ENCODE measurements at places on chromosomes 16 and 17.

DNA sequence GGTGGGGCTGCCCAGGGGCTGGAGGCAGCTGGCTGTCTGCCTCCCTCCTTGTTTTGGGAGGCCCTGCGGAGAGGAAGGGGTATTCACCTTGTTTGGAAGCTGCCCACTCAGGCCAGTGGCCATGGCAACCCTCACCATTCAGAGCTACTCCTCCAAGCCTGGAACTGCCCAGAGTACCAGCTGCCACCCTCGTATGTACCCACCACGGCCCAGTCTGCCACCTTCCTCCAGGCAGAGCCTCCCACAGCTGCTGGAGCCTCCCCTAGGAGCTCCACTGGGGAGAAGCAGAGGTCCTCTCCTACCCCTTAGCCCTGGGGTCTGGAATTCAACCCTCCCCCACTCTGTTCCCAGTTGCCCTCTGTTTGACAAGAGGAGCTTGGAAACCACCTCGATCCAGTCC is 90.7 kb downstream of the AXIN2 start:
- no peak for DNase-seq

DNA sequence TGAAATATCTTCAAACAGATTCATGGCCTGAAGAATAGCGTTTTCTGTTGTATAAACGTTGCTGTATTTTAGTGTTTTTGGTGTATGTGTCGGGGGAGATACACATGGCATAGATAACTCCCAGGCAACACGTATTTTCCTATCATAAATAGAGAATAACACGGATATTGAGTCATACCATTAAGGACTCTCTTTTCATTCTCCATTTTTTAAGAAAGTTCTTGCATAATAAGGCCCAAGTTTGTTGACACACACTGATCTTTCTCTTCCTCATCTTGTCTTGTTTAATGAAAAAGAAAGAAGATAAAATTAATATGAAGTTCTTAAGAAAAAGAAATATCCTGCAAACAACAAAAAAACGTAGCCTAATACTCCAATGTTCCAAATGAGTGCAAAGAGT is 13.4 kb downstream of the ABCA8 start:
- DNase-seq, result no peak

GRCh38 chr17:82930043-82930923 is 90.5 kb upstream of the ZNF750 start:
- no peak for DNase-seq

DNA sequence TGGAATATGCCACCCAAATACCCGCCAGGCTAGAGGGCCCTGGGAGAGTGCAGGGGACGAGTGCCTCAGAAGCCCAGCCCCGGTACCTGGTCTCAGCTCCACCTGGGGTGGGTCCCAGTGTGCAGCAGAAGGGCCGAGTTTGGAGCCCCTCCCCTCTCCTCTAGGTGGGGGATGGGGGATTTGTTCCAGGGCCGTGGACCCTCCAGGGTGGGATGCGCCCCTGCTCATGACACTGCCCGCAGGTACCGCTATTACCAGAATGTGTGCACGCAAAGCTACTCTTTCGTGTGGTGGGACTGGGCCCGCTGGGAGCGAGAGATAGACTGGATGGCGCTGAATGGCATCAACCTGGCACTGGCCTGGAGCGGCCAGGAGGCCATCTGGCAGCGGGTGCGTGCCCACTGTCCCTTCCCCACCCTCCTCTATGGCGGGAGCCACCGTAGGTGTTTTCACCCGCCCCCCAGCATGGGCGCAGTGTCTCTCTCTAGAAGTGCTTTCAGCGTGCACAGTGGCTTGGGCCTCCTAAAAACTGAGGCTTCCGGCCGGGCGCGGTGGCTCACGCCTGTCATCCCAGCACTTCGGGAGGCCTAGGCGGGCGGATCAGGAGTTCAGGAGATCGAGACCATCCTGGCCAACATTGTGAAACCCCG is 1.2 kb downstream of the NAGLU start:
- no peak for DNase-seq

DNA sequence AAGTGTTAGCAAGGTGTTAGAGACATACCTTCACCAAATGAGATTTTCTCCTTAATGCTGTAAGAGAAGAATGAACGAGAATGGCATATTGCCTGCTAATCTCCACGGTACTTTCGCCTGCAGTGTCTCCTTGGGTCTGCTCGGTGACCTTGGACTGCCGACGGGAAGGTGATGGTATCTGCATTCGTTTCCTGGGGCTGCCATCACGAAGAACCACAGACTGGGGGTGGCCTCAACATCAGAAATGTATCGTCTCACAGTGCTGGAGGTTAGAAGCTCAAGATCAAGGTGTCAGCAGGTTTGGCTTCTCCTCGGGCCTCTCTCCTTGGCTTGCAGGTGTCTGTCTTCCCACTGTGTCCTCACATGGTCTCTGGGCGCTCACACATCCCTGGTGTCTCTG is 86.3 kb upstream of the TNRC6C start:
- DNase-seq, result no peak

DNA sequence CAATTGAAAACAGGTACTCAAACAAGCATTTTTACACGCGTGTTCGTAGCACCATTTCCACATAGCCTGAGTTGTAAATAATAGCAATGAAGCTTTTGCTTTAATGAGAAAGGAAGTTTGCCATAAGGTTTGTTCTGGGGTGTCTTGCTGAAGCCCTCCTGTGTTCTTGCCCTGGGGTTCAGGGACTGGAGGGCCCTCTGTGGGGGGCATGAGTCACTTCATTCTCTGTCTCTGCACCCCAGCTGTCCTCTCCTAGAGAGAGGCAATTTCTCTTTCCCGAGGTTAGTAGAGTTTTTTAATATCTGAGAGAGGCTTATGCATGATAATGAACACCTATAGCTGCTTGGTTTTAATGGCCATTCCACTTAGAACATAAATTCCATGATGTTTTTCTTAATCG is 9.6 kb downstream of the AFMID start:
- DNase-seq, result no peak

DNA sequence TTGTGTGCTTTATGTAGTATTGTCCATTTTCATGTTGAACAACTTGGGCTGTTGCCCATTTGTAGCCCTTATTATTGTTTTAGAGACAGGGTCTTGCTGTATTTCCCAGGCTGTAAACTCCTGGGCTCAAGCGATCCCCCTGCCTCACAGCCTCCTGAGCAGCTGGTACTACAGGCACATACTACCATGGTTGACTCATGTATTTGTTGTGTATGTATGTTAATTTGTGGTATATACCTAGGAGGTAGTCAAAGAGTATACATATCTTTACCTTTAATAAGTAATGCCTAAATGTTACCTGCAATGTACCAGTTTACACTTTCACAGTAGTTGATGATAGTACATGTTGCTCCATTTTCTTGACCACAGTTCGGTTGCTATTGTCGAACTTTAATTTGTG is 18.1 kb downstream of the PPM1D start:
- no peak for DNase-seq

DNA sequence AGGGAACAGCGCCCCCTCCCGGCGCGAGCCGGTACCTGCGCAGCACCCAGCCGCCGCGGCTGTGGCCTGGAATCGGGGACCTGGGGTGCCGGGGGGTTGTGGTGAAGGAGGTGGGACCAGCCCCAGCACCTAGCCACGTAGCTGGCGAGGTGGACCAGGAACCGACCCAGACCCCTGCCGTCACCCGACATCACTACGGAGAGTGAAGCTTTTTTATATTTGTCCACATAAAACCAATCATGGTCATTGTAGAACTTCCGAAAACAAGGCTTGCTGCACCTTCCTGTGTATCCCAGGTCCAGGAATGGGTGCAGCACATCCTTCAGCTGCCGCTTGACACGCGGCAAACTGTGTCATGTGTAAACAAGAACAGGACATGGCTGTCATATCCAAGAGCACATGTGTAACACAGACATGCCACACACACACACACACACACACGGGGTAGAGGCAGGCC is 1.3 kb downstream of the HBQ1 start:
- no peak for DNase-seq

GRCh38 chr17:8326511-8327302 is 12.9 kb upstream of the ODF4 start:
- DNase-seq, result peak; percentile 49

DNA sequence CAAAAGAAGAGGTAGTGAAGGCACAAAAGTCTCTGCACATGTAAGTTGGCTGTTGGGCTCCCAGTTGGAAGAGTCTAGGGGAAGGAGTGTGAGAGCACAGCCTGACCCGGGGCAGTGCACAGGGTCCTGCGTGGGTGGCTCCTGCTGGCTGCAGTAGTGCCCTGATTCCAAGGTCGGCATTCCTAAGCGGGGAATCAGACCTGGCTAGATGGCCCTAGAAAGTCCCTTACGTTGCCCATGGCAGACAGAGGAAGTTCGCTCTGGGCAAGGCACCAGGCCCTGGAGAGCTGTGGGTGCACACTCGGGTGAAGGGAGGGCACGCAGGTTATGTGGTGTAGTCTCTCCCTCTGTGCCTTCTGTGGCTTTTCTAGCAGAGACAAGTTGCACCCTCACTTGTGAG is 22.8 kb upstream of the SLC5A11 start:
- no peak for DNase-seq

GRCh38 chr17:57110579-57111325 is 25.7 kb downstream of the AKAP1 start:
- peak; percentile 25 for DNase-seq

- no peak for DNase-seq
Observed at GRCh38 chr17:58028578-58028977, 21.5 kb upstream of the SRSF1 start.

- no peak for DNase-seq
Observed at GRCh38 chr16:78474762-78475161, 375.3 kb downstream of the WWOX start.

DNA sequence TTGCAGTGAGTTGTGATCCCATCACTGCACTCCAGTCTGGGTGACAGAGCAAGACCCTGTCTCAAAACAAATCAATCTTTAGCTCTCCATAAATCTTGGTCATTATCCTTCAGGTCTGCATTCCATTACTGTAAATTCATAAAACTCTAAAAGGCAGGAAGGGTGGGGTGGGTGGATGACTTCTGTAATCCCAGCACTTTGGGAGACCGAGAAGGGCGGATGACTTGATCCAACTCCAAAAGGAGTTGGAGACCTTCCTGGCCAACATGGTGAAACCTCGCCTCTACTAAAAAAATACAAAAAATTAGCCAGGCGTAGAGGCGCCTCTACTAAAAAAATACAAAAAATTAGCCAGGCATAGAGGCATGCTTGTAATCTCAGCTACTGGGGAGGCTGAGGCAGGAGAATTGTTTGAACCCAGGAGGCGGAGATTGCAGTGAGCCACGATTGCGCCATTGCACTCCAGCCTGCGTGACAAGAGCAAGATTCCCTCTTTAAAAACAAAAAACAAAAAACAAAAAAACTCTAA is 2.2 kb upstream of the UBE2Z start:
- DNase-seq, result no peak

- DNase-seq, result no peak
Observed at GRCh38 chr17:36928471-36929345, 8.6 kb upstream of the LHX1 start.

GRCh38 chr17:65548269-65548969 is 13.0 kb downstream of the AXIN2 start:
- DNase-seq, result no peak

GRCh38 chr17:37067555-37068111 is 118.9 kb downstream of the AATF start:
- DNase-seq, result no peak

GRCh38 chr16:56801762-56802161 is 63.2 kb upstream of the SLC12A3 start:
- DNase-seq, result no peak

GRCh38 chr17:80382446-80382845 is 32.5 kb upstream of the ENDOV start:
- no peak for DNase-seq

DNA sequence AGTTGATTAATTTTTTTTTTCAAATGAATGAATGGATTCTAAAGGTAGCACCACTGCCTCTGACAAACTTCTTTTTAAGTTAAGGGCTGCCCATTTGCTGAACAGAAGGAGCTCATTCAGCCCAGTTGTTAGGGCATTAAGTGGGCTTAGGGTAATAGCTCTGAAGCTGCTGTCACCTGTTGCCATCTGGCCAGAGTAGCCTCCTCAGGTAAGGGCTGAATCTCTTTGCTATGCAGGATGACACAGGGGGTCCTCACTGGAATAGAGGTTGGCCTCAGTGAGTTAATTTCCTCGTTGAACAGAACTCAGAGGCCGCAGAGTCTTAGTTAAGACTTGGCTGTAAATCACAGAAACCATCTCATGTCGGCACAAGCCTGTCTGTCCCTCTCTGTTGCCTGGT is 232.8 kb downstream of the CCDC182 start:
- DNase-seq, result no peak

GRCh38 chr16:89135166-89135565 is 36.4 kb upstream of the CDH15 start:
- DNase-seq, result no peak

GRCh38 chr17:7491583-7491982 is 7.4 kb downstream of the POLR2A start:
- DNase-seq, result no peak

DNA sequence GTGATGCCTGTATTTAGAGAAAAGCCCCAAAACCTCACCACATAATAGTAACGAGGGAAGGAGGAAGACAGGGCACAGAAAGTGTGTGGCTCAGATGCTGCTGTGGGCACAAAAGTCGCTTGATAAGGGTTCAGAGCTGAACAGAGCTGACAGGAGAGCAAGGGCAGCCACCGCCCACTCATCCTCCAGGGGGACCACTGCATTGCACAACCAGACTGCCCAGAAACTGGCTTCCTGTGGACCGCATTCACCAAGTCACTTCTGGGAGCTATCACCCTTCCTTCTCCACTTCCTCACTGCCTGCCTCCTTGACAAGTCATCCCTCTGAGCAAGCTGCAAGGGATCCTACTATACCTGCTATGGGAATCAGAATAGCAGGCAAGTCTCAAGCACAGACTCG is 512.4 kb upstream of the CDH11 start:
- peak; percentile 77 for DNase-seq

- DNase-seq, result no peak
Observed at GRCh38 chr17:13513039-13513405, 88.7 kb downstream of the HS3ST3A1 start.

- peak; percentile 89 for DNase-seq
Observed at GRCh38 chr17:65027305-65027704, 29.2 kb downstream of the GNA13 start.

DNA sequence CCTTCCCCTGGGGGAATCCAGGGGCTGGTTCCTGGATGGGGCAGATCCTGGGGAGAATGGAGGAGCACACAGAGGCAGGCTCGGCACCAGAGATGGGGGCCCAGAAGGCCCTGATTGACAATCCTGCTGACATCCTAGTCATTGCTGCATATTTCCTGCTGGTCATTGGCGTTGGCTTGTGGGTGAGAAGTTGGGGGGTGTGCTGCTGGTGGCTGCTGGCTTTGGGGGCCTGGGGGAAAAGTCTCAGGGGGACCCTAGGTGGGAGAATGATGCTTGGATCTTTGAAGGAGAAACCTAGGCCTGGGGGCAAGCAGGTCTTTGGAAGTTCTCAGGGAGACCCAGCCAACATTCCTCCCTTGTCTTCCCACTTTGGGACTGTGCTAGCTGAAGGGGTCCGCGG is at the start of gene SLC5A2:
SLC5A2 (plus strand) TSS at position 43 of the 400 bp plus-strand sequence; CDS start at position 57, 14 bp downstream.
- DNase-seq, result no peak

- DNase-seq, result no peak
Observed at GRCh38 chr17:20314834-20315233, 152.5 kb downstream of the LGALS9B start.

- peak; percentile 86 for DNase-seq
Observed at GRCh38 chr17:58487589-58488427, at the start of gene HSF5. TSS of gene HSF5 (minus strand) at chr17:58488408. CDS start at chr17:58488274, 134 bp downstream.

- DNase-seq, result no peak
Observed at GRCh38 chr17:42541041-42541833, 5.2 kb downstream of the NAGLU start.

- no peak for DNase-seq
Observed at GRCh38 chr16:73125850-73126524, 78.1 kb upstream of the ZFHX3 start.

Data from common myeloid progenitor, CD34-positive (primary cell).